ENCODE measurements at places on chromosomes 3 and 15. TPM values are rescaled to one million over a fixed set of nuclear protein-coding genes. Genes with fewer than 3 reads are reported as not detected.

DNA sequence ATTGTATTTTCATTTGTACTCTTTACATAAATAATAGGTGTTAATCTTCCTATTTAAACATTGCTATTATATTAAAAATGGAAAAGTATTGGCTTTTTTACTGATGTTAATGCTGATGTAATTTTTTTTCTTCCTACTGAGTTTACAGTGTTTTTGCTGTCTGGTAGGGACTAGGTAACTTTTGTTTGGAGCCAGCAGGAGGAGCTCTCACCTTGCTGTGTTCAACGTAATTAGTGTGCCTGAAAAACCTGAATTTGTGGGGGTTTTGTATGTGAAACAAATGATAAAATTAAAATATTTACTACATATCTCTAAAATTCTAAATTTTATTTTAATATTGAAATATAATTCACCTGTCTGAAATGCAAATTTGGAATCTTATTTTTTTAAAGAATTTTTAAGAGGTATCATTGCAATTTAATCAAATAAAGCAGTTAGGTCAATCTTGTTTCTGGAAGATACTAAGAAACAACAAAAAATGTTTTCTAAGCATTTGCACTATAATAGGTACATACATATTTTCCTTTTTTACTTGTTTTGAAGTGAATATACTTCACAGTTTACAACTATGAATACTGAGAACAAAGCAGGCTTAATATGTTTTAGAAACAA is 48.8 kb downstream of the EPHA6 start:
- H3K27me3 ChIP-seq: no peaks in the 10 kb centered on the region
- no peaks in the 10 kb centered on the region for H3K36me3 ChIP-seq
- H3K27ac ChIP-seq: no peak overlapping the region
- no peak for DNase-seq
- H3K4me1 ChIP-seq: no peaks in the 10 kb centered on the region

DNA sequence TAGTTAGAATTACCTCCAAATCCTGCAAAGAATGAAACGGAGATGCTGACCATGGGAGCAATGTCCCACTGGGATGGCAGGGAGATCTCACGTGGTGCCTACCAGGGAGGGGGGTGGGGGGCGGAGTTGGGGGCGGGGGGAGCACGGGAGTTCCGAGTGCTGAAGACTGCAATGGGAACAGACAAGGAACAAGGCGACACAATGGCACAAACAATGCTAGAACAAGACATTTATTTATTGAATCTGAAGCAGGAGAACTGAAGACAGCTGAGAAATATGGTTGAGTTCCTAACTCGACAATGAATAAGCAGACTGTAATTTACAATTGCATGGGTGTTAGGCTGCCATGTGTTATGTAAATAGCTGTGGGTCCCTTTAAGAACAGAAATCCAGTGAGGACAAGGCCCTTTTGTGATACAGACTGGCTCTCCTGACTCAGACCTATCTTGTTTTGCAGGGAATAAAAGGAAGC is 91.2 kb downstream of the AQP9 start:
- no peak for DNase-seq
- no peaks in the 10 kb centered on the region for H3K27me3 ChIP-seq
- no peaks in the 10 kb centered on the region for H3K36me3 ChIP-seq
- no peak overlapping the region for H3K4me3 ChIP-seq

ACSBG1 gene
- total RNA-seq: not detected

COLQ gene
- not detected for total RNA-seq

GOLGA8M gene
- not detected for total RNA-seq

CMTM8 gene
- total RNA-seq: 5.2 TPM

Measured in stomach (tissue), 19 donors.